Iris pigment epithelial cell (primary cell): ENCODE measurements at places on chromosomes 12 and 14.

DNA sequence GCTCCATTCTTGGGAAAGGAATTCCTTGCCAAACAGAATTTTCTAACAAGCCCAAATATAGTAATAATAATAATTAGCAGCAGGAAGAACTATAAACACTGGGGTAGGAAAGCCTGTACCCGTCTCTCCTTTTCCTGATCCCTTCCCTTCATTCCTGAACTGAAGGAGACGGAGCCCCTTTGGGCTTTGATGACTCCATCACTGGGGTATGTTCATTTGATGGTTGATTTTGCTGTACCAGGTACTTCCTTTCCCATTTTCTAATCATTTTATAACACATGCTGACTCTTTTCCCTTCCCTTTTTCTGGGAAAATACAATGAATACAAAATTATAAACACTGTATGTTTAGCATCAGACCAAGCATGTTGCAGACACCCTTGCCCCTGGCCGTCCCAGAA lies 3.6 kb upstream of the RCOR1 start:
- no peak for DNase-seq

- no peak for DNase-seq
Observed at GRCh38 chr12:10400829-10401228, 8.7 kb downstream of the KLRC4 start.

- no peak for DNase-seq
Observed at GRCh38 chr12:130263025-130263424, 74.7 kb upstream of the PIWIL1 start.

GRCh38 chr14:37622231-37622923 lies 26.9 kb downstream of the TTC6 start:
- DNase-seq: peak; percentile 60

- no peak for DNase-seq
Observed at GRCh38 chr12:42010257-42010656, 134.4 kb downstream of the GXYLT1 start.

DNA sequence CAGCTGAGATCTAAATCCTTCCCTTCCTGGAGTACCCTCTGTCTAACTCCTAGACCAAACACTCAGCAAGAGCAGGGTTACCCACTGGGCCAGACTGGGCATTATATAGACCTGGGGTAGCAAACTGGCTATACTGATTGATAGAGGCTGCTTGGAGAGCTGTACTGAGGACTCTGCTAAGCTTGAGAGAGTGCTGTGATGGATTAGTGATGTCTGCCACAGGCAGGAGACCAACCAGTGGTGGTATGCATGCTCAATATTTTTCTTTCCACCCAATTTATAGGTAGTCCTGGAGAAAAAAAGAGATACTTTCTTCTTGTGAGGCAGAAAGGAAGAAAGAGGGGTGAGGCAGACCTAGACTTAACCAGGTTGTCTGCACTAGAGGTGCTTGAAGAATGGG lies 33.3 kb downstream of the DTX1 start:
- DNase-seq: no peak

GRCh38 chr14:73758392-73759182 lies 44.4 kb upstream of the PNMA1 start:
- DNase-seq: peak; percentile 67

DNA sequence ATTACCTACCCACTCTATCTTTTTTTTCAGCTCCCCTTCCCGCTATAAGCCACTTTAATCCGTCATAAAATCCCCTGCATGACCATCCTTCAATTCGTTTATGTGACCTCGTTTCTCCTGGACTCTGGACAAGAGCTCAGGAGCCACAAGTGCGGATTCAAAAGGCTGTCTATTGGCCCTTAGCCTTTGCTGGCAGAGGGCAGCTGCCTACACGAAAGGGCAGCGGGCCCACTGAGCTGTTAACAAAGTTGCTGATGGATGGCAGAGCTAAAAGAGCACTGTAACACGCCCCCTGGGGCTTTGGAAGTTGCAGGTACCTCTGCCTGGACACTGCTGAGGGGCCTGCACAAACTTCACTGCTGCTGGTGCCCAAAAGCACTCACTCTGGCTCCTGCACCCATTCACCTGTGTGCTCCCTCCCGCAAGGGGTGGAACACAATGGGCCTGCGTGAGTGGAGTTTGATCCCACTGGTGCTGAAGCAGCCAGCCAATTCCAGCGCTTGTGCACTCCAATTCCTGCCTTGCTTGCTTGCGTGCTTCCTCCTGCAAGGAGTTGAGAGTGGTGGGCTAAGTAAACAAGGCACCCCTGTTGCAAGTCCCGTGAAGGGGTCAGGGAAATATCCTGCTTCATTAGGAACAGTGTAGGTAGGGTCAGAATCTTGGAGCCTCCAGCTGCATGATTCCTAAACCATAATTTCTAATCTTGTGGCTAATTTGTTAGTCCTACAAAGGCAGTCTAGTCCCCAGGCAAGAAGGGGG lies 10.6 kb upstream of the DRAM1 start:
- DNase-seq: no peak

- DNase-seq: peak; percentile 68
Observed at GRCh38 chr14:51603495-51603894, 48.2 kb upstream of the FRMD6 start.

GRCh38 chr14:69133206-69134125 lies 19.5 kb downstream of the DCAF5 start:
- peak; percentile 91 for DNase-seq
